ENCODE measurements at places on chromosomes 13 and 19.
A peak's percentile ranks its signal among the peaks of the same experiment; 100 is the strongest.

- DNase-seq: no peak
These were observed 569.0 kb upstream of the GPC6 start for GRCh38 chr13:92657565-92657964.

- no peak for DNase-seq
These were observed 31.0 kb downstream of the SLAIN1 start for GRCh38 chr13:77728265-77729125.

- no peak for DNase-seq
These were observed 76.8 kb upstream of the LRCH1 start for GRCh38 chr13:46476174-46476573.

DNA sequence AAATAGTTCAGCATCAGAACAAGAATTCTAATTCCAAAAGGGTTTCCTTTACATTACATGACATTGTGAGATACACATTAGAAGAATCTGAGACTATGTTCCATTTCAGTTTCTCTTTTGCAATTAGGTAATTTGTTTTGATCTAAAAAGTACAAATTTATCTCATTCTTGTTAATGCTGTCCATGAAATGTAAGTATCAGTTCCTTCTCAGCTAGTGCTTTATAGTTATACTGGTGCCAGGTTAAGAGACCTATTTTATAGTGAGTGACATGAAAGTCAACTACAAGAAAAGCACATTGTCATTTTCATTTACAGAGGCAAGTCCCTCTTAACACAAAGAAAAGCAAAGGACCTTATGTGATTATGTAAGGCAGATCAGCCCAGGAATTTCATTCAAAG lies 43.9 kb downstream of the RCBTB2 start:
- no peak for DNase-seq

- DNase-seq: no peak
These were observed 22.4 kb downstream of the RFXAP start for GRCh38 chr13:36841391-36841790.

DNA sequence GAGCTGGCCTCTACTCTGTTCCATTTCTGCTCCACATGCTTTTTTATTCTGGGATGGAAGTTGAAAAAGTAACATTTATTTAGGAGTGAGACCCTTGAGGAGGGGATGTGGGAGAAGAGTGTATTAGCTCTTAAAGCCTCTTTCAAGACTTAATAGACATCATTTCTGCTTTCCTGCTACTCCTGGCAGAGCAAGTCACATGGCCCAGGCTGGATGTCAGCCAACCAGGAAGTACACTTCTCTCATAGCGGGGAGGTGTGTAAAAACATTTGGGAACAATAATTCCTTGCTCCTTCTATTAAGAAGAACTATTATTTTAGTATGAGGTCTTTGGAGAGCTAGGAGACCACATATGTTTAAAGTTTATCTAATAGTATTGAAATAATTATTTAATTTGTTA lies 40.6 kb upstream of the FAM216B start:
- no peak for DNase-seq

DNA sequence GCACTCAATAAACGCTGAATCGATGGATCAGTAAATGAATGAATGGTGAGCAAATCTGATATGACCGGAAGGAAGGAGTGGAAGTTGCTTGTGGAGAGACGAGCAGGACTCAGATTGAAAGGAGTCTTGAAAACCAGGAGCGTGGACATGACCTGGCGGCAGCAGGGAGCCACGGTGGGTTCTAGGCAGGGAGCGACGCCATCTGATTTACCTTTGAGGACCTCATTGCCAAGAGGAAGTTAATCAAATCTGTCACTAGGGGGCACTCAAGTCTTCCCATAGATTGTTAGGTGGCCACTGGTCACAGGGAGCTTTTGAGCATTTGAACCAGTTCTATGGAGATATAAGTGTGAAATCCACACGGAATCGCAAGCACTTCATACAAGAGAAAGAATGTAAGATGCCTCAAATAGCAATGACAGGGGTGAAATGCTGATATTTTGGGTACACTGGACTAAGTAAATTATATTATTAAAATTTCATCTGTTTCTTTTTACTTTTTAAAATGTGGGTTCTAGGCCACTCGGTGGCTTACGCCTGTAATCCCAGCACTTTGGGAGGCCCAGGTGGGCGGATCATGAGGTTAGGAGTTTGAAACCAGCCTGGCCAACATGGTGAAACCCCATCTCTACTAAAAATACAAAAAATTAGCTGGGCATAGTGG lies 9.2 kb upstream of the FBN3 start:
- peak; percentile 24 for DNase-seq

- DNase-seq: no peak
These were observed 1.0 kb downstream of the GADD45GIP1 start for GRCh38 chr19:12955996-12956395.

DNA sequence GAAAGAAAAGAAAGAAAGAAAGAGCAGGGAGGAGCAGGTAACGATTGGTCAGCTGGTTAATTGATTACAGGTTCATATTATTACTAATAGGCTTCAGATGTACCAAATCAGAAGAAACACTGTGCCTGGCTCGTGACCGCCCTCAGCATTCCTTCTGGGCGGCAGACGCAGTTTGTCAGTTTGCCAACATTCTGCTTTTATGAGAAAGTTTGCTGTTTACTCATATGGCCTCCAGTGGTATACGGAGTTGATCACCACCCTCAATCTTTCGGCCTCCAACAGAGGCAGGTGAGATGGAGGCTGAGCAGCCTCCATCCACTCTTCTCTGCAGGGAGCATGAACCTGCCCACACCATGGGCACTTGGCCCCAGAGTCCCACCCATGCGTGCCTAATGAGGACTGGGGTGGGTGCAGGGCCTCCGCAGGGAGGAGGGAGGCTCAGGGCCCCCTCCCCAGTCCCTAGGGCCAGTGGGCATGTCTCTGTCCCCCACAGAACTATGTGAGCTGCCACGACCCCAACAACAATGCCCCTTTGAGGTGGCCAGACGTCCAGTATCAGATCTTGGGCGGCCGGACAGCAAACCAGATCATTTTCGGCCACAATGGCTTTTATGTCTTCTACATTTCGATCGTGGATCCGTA lies 8.8 kb downstream of the PRR22 start:
- no peak for DNase-seq

DNA sequence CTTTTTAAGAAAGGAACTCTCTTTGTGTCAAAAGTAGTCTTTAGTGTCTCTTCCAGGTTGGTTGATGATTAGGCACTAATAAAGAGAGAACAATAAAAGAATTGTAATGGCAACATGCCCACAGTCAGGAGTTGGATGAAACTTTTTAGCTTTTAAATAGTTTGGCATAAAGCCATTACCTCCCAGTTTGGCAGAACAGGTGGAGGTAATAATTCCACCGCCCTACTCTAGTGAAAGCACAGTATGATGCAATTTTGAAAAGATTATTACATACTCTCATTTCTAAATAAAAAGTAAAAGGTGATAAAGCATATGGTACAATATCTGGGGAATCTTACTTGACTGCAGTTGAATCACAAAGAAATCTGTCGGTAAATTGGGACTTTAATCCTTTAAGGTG lies 497.6 kb downstream of the SUCLA2 start:
- DNase-seq: no peak

DNA sequence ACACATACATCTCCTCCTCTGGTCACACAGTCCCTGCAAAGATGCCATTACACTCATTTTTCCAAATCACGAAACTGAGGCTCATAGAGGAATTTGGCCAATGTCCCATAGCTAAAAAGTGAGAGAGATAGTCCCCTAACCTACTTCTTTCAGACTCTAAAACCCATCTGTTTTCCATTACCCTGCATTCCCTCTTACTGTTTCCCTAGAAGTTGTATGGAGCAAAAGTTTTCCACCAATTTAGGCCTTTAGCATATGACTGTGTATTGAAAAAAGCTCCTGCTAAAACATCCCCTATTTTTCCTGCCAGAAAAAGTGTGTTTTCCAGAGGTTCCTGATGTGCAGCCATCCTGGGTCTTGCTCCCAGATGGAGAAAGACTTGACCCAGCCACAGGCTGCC lies 16.3 kb downstream of the SERP2 start:
- DNase-seq: no peak

DNA sequence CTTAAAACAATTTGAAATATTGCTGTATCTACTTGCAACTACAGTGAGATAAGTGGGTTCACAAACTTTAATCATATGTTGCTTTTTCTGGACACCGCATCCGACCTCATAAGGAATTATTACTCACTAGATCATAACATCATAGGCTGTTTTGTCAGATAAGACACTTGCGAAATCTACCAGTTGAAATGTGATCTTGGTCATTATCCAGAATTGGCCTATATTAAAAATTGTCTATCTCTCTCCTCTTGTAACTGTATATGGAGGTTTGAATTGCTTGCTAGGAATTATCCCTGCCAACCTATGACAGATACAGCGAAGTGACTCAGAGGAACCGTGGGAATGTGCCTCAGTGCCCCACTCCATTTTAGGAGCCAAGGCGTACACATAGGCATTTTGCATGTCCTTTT lies 117.0 kb upstream of the POSTN start:
- DNase-seq: peak; percentile 80

- no peak for DNase-seq
These were observed 44.9 kb downstream of the RYR1 start for GRCh38 chr19:38478273-38478971.

DNA sequence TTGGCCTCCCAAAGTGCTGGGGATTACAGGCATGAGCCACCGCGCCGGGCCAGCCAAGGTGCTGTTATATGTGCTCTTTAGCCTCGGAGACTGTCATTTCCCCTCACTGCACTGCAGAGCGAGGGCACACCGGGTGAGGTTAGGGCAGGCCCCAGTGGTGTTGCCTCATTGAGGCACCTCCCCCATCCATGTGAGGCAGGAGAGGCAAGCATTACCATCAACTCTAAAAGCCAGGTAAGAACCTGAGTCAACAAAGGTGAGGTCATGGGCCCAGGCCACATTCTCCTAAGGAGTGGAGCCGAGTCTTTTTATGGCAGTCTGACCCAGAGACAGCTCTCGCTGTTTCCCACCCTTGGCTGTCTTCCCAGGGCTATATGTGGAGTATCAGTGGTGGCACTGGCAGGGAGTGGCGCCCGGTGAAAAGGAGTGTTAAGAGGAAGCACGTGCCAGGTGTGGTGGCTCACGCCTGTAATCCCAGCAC lies 10.9 kb downstream of the B3GNT8 start:
- DNase-seq: no peak

DNA sequence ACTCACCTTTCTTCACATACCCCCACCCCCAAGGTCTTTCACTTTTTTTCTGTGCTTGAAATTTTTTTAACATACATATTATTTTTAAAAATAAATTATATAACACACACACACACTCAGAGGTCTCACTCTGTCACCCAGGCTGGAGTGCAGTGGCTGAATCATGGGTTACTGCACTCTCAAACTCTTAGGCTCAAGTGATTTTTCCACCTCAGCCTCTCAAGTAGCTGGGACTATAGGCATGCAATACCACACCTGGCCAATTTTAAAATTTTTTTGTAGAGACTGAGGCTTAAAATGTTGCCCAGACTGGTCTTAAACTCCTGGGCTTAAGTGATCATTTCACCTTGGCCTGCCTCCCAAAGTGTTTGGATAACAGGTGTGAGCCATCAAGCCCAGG lies 32.9 kb upstream of the ZNF429 start:
- no peak for DNase-seq

- DNase-seq: no peak
These were observed 9.3 kb upstream of the CEACAM7 start for GRCh38 chr19:41697198-41697855.

DNA sequence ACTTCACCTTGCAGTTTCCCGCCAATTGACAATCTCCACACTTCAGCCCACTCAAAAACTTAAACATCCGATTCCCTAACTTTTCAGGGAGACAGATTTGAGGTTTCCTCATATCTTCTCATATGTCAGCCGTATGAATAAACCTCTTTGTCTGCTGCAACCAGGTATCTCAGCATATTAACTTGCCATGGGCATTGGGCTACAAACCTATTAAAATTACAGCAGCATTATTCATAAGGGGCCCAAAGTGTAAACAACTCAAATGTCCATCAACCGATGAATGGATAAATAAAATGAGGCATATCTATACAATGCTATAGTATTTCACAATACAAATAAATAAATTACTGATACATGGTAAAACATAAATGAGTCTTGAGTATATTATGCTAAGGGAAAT lies 179.4 kb upstream of the ATXN8OS start:
- no peak for DNase-seq

DNA sequence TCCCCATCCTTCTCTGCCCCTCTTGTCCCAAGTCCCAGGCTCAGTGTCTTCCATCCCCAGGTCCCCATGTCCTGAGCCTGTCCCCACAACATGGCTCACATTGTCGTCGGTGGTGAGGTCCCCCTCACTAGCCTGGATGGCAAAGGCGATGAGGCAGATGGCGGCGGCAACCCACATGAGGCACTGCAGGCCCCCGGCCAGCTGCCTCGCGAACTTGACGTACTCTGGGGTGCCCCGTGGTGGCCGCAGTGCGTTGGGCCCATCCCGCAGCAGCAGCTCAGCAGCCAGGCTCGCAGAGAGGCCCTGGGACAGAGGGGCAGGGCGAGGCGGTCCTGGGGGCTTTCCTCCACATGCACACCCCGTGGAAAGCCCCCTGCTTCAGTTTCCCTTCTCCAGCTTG lies 1.1 kb downstream of the ATP4A start:
- no peak for DNase-seq

GRCh38 chr19:46785980-46786235 lies 2.5 kb downstream of the SLC1A5 start:
- no peak for DNase-seq

- no peak for DNase-seq
These were observed 347 bp upstream of the TJP3 start for GRCh38 chr19:3707868-3708206.

DNA sequence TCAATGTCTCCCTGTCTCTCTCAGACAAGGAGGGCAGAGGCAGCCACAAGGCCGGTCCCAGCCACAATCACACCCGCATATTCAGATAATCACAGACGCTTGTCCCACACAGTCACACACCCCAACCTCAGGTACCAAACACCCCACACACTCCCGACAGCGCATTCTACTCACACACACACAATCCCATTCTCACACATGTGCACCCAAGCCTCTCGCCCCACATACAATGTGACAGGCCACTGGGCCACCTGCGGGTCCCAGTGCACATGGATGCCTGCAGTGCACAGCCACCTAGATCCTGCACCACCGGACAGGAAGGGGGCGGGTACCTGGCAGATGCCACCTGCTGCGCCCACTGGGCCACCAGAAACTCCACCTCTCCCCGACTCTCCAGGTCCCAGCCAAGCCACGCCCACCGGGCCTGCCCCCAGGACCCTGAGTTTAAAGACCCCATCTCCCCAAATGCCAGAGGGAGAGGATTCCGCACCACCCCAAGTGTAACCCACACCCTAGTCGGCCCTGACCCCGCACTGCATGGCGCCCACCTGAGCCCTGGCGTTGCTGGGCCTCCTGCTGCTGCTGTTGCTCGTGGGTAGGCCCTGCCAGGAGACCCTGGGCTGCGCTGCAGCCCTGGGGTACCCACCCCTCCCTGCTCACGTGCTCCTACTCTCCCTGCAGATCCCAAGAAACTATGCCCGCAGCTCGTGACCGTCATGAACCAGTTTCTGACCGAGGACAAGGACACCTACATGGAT lies 10.6 kb downstream of the SCGB2B2 start:
- no peak for DNase-seq

DNA sequence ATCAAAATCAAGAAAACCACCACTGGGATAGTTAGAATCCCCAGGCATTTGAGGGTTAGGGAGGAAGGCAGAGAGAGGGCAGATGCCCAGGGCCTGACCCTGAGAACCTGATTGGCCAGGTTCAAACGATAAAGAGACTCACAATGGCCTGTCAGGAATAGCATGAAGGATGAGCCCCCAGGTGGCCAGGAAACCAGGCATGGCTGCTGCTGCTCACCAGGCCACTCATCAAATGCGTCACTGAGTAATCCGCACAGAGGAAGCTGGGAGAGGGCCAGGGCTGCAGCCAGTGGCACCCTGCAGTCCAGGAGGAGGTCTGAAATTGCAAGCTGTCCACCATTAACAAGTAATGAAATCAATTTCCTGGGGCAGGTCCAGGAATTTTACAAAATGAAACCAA lies 111.3 kb downstream of the KATNAL1 start:
- DNase-seq: no peak

Data from AG04449 (cell line).